Fibroblast of skin of right quadriceps (primary cell): ENCODE measurements at places on chromosomes 3 and 15.

DNA sequence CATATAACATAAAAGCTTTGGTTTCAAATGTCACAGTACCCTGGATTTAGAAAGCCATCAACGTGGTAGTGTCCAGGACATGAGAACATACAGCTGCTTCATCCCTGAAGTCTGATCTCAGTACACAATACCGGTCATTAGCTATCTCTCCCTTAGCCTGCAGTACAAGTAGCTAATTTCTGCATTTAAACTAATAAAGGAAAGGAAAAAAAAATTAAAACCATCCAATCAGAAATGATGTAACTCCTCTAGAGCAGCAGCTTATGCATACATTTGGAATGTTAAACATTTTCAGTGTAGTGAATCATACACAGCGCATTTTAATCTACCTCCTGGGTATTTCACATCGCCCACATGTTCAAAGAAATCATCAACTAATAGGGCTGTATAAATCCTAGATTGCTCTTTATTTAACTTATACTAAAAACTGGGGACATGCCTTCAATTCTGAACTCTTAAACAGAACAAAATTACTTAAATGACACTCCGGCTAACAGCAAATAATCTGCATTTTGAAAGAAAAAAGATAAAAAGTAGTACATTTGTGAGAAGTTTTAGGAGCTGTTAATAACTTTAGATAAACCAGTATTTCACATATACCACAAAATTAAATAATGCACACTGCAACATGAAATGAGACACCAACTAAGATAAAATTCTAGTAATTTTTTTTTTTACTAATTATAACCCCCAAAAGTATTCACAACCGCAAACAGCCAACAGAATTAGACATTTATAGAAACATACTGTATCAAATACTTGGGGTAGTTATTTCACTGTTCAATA is 3.7 kb downstream of the IGF2BP2 start:
- peak; percentile 94 for DNase-seq

DNA sequence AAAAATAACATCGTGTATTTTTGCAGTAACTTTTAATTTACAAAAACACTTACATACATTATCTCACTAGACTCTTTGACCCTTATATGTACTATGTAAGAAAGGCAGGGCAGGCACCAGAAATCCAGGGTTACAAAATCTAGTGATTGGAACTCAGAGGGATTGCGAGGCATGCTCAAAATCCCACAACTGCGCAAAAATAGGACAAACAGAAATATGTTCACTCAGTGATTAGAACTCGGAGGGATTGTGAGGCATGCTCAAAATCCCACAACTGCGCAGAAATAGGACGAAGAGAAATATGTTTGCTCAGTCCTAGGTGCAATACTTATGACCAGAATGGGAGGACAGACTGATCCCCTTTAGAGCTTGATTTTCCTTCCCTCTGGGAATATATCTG is 79.2 kb upstream of the TGFBR2 start:
- no peak for DNase-seq

DNA sequence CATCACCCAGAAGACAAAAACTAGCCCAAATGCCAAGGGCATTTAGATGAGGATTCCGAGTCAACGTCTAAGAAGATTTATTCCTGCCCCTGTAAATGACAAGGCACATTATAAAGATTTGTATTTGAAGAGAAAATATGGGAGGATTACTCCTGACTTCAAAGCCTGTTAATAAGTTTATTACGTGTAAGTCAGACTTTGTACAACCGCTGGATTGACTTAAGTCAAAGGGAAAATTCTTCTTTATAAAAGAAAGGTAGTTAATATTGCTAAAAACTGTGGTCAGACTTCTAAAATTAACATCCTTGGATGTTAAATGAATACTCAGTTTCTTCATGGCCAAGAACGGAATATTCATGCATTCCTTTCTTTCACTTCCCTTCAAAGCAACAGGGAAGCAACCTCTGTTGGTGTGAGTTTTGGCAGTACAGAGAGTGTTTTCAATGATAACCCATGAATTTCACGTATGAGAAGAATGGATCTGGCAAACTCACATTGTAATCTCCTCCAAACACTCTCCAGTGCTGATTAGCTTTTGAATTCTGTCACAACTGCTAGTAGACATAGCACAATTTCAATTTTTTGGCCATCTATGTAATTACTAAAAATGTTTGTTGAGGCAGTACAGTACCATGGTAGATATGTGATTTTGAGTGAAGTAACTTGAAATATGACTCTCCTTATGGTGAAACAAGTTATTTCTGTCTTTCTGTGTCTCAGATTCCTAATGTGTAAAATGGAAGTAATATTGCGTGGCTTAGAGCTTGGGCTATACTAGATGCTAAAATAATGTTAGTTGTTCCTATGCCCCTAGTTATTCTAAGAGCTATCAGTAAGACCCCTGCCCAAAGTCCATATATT is 62.0 kb downstream of the PLD1 start:
- peak; percentile 6 for DNase-seq

GRCh38 chr3:182410051-182410450 is 383.3 kb upstream of the ATP11B start:
- DNase-seq: no peak

DNA sequence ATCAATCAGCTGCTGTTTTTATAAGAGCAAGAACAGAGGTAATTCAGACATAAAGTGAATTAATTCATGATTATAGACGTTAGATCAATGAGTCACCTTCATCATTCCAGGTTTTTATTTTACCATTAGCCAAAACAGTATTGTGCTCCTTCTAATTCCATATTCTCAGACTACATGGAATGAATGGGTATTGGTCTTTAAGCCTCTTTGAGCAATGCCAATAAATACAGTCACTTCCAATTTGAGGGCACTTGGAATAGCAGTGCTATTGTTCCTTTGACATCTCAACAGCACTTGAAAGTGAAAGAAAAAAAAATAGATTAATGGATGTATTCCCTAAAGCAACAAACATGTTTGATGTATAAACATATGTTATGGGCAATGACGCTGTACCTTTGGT is 830.9 kb upstream of the CFAP20DC start:
- DNase-seq: no peak

GRCh38 chr3:85652360-85652759 is 693.6 kb downstream of the CADM2 start:
- DNase-seq: no peak

- DNase-seq: peak; percentile 49
Observed at GRCh38 chr15:62618846-62619504, 423.6 kb upstream of the TPM1 start.

DNA sequence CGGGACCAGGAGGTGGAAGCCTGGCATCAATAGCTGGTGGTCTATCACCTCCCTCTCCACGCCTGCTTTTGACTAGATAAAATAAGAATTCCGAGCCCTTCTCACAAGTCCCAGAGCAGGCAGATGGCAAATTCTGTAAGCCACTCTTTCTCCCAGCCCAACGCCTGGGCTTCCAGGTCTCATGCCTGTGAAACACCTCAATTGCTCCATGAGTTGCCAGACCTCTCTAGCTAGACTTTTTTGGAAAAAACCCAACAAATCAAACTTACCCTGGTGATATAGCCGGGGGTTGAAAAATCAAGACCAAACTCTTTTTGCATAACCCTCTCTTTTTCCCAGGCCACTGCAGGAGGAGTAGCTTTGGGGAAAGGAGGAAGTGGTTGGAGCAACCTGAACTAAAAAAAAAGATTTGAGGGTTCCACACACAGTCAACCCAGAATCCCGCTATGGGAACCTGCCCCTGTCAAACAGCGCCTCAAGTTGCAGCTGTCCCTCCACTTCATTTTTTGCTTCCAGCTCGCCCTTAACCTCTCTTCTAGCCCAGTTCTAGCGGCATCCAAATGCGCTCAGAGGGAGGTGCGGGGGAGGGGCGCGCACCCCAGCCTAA is 7.0 kb downstream of the BHLHE40 start:
- DNase-seq: no peak

DNA sequence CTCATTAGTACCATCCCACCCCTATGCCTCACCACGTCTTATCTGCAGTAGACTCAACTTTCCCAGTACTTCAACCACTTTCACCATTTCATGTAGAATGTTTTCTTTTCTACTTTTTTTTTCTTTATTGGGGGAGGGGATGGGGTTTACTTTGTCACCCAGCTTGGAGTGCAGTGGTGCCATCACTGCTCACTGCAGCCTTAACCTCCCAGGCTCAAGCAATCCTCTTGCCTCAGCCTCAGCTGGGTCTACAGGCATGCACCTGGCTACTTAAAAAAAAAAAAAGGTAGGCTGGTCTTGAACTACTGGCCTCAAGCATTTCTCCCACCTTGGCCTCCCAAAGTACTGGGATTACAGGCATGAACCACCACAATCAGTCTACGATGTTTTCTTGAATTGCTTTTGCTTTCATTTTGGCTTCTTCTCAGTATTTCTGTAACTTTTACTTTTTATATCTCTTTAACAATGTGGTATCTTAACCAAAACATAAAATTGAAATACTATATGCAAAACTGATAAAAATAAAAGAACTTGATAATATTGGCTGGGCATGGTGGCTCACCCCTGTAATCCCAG is 44.9 kb upstream of the CHL1 start:
- no peak for DNase-seq

DNA sequence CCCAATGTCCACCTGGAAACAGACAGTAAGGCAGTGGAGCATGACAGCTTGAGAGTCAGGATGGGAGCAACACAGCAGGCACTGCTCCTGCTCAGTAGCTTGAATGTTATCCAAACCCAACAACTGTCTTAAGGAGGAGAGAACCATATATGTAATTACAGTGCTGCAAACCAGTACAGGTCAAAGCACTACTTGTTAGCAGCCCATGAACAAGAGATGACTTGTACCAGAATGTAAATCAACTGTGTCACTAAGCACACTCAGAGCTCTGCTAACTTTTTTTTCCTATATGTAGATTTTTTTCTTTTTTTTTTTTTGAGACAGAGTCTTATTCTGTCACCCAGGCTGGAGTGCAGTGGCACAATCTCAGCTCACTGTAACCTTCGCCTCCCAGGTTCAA is 87.1 kb downstream of the ANO10 start:
- no peak for DNase-seq

DNA sequence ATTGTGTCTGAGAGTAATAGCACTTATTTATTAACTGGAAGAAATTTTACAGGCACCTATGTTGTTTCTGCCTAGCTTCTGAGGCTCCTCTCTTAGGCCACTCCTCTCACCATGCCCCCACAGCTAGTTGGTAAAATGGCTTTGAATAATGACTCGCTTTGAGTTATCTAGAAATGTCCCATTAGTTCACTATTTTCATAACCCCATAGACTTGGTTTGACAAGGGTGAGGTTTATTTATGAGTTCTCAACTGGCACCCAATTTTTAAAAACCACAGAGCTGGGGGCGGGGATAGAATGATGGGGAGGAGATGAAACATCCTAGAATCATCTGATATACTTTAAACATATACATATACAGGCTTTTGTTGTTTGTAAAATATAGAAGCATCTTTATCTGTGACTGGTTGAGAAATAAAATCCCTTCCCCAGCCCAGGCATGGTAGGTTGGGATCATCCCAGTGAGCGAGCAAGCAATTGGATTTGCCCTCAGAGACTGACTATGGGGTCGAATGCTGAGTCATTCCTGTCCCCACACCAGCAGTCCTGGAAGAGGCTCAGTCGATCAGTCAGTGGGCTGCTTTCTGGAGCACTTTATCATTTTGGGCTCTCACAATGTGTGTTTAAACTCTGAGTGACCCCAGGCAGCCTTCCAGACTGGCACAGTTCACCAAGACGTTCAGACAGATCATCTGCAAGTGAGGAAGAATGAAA is 60.2 kb upstream of the TSEN2 start:
- peak; percentile 80 for DNase-seq

DNA sequence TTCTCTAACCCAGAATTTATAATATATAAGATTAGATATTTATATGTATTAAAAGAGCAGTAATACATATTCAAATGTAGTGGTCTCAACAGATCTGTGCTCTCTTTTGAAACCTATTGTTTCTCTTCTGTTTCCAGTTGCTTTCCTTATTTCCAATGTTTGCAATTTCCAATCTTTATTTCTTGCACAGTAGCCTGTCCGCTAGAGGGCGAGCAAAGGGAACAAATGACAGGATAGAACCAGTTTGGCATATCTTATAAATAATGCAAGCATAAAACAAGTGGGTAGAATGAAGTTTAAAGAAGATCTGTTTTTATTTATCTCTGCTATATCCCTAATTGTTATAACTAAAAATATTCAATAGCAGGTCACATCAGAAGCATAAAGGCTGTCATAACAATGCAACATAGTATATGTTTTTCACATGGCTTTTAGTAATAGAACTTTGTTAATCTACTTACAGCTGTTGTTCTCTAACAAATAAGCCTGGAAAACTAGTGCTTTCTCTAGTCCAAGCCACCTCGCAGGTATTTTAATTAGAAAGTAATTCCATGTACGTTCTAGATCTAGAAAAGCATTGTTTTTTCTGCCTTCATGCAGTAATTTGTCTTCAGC is 15.1 kb upstream of the TCAIM start:
- peak; percentile 55 for DNase-seq

DNA sequence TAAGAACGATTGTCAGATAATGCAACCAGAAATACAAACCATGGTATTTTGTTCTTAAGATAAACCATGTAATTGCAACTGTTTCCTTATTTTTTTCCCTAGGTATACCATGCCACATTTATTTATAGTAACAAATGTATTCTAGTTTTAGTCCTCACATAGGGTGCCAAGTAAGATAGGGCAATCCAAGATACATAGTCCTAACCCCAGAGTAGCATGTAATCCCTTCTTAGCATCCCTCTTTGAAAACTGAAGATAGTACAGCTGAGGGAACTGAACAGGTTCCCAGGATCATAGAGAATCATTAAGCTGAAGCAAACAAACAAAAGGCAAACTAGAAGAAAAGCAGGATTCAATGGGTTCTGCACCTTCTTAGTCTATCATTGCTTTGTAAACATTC is 24.8 kb downstream of the TRNT1 start:
- DNase-seq: no peak

- no peak for DNase-seq
Observed at GRCh38 chr3:136631424-136631823, 120.8 kb downstream of the STAG1 start.

- peak; percentile 13 for DNase-seq
Observed at GRCh38 chr3:131231710-131232389, 149.7 kb upstream of the NUDT16 start.

GRCh38 chr15:36362509-36362915 is 216.9 kb upstream of the CDIN1 start:
- DNase-seq: peak; percentile 87

- DNase-seq: no peak
Observed at GRCh38 chr3:99915906-99916432, 98.3 kb downstream of the CMSS1 start.

GRCh38 chr3:29286478-29287240 is 5.8 kb downstream of the RBMS3 start:
- peak; percentile 94 for DNase-seq

GRCh38 chr3:183330881-183331280 is 77.8 kb downstream of the B3GNT5 start:
- no peak for DNase-seq

DNA sequence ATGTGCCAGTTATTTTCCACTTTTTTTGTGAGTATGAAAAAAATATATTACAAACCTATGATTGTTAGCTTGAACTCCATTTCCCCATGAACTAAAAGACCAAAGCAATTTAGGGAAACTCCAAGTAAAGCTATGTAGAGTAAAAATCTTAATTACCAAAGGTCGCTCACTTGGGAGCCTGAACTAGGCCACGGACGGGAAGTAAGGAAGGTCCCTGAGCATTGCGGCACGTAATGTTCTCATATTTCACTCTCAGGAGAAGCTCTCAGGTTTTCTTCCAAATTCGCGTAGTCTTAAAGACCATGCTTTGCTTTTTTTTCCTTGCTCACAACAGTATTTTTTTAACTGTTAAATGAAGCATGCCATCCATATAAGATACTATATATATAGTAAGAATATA is 215.3 kb upstream of the RARB start:
- no peak for DNase-seq
